ENCODE measurements at places on chromosomes 5 and 9.

DNA sequence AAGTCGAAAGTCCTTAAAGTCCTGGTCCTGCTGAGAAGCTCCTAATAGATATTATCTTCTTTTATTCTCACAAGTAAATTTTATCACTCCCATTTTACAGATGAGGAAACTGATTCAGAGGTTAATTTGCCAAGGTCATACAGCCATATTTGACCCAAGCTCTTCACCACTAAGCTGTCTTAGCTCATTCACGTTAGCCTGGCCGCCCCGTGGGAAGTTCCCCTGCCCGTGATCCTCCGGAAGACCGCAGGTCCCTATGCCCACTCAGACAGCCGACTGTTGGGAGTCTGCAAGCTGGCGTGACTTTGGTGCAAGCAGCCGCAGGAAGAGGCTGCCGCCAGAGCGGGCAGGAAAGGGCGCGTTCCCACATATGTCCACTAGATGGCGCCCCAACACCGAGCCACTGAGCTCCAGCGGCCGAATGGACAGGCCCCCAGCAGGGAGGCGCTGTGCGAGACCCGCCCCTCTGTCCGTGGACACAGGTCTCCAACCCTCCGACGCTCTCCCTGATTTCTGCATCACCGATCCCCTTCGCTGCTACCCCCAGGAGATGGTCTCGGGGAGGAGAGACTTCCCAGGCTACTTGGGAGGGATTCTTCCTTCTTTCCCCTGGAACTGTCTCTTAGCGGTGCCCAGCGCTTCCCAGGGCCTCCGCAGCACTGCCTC, 10.0 kb upstream of the ARAP3 start:
- DNase-seq = peak; percentile 54

DNA sequence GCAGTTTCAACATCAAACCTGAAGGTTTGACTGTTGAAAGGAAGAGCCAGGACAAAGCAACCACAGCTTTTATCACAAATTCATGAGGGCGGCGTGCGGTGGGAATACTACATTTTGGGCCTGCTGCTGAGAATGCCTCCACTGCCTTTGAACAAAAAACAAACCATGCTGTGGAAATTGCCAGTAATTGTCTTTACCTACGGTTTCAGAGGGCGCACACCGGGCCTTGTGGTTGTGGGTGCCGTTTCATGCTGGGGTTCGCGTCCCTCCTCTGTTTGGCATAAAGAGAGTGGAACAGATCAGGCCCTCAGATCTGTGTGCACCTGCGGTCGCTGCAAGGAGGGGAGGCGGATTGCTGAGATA, 27.6 kb upstream of the TCF7 start:
- DNase-seq = no peak

GRCh38 chr5:124126504-124127217, 614.7 kb downstream of the CSNK1G3 start:
- no peak for DNase-seq

GRCh38 chr9:117938086-117938485, 233.9 kb downstream of the TLR4 start:
- DNase-seq = no peak

DNA sequence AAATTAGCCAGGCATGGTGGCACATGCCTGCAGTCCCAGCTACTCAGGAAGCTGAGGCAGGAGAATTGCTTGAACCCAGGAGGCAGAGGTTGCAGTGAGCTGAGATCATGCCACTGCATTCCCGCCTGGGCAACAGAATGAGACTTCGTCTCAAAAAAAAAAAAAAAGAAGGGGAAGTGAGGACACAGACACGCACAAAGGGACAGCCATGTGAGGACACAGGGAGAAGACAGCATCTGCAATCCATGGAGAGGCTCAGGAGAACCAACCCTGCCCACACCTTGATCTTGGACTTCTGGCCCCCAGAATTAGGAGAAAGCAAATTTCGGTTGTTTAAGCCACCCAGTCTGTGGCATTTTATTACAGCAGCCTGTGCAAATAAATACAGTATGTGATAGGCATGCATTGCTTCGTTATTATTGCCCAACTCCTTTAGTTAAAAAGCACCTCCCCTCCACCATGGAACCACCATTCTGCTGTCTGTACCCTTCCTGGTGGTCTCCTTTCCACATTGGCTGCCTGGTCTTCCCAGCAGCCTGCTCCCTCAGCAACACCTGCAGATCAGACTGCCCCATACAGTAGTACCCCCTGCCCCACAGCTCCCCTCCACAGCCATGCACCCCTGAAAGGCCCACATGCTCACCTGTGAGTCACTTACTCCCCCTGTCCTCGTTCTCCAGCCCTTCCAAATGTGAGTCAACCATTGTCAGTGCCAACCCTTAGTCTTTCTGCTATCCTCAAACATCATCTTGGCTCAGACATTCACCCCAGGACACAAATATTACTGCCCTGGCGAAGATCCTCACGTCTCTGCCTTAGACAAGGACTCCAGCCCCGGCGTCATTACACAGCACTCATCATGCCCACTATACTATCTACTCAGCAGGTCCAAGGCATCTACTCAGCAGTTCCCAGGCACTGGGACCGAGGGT, 128.8 kb downstream of the ROR2 start:
- no peak for DNase-seq

GRCh38 chr9:26043431-26043830, 365.2 kb upstream of the TUSC1 start:
- no peak for DNase-seq

DNA sequence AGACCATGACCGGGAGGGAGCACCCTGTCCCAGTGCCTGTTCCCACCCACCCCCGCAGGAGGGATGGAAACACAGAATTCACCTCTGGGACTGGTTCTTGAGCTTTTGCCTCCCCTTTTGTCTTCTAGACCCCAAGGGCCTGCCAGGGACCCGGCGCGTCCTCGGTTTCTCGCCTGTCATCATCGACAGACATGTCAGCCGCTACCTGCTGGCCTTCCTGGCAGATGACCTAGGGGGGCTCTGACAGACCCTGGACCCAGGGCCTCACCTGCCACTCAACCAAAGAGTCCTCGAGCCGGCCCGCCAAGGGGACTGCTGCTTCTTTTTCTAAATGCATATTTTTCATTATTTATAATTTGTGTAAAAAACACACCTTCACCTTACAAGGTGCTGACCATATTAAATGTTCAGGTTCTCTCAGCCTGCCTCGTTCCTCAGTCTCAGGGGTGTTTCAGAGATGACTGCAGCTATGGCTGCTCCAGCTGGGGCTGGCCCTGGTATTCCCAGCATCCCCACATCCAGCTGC, 16.9 kb downstream of the CARD19 start:
- DNase-seq = no peak

GRCh38 chr5:6319116-6319515, 59.2 kb downstream of the MED10 start:
- no peak for DNase-seq

- DNase-seq = no peak
Observed at GRCh38 chr9:31153250-31153840, 1231.1 kb upstream of the ACO1 start.

DNA sequence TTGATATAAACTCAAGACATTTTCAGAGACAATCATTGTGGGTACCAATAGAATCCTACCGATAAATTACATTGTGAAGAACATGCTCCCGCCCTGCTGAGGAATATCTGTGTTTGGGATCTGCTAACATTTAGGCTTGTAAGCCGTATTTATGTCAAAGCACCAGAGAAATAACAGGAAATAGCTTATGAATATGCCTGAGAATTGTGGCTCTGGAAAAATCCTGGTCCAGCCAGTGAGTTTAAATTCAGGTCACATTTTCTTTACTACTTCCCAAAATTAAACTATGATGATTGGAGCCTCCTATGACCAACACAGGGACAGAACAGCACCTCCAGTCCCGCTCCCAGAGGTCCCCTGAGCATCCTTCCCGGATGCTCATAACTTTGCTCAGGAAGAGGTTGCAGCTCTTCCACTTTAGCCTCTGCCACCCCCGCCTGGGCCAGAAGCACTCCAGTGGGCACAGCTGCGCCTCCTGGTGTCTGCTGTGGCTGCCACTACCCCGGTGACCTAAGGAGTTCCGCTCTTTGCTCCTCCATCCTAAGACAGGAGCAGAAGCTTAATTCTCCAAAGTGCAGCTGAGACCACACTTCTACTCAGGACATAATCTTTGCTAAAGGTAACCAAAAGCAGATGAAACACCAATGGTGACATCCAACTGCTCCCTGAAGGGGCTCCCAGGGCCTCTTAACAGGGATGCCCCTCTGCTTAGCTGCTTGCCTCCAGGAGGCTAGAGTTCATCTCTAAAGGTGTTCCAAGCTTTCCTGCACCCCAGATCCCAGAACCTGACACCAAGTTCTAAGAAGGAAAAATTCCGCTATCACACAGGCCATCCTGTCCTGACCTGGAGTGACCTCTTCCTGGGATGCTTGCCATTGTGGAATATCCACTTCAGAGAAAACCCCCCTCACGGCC, 58.8 kb downstream of the SLC1A1 start:
- DNase-seq = no peak

DNA sequence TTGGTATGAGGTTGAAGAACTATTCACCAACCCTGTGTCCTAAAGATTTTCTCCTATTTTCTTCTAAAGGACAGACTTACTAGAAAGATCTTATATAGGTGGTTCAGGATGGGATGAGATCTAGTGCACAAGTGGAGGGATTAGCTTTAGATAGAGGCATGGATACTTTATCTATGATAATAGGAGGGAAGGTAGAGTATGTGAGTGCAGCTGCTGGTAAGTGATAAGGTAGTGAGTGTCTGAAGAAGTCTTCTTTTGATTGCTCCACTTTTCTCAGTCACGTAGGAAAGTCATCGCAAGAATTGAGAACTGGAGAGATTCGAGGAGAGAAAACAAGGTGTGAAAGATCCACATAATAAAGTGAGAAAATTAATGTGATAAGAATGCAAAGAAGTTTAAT, 6.0 kb upstream of the NDUFS4 start:
- no peak for DNase-seq

DNA sequence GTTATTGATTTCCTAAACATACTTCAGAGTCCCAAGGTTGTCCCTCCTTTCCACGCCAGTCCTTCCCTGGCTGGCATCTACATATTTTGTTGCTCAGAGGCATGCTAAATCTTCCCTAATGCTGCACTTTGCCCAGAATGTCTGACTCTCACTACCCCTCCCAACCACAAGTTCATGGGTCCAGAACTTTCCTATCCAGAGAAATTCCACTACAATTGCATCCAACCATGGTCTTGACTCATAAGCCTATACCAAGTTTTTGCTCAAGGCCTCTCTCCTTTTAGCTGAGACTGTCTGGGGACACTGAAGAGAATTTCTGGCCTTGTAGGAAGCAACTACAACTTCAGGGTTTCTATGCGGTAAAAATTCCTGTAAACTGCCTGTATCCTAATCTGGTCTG, 206.3 kb downstream of the BNC2 start:
- DNase-seq = no peak

- DNase-seq = no peak
Observed at GRCh38 chr9:101902051-101902450, 163.6 kb upstream of the GRIN3A start.

- DNase-seq = no peak
Observed at GRCh38 chr5:82747986-82748385, 329.2 kb downstream of the TMEM167A start.

GRCh38 chr5:142181096-142181495, 72.5 kb downstream of the NDFIP1 start:
- DNase-seq = peak; percentile 12

GRCh38 chr5:61162832-61163567, 732 bp upstream of the SMIM15 start:
- DNase-seq = peak; percentile 29

DNA sequence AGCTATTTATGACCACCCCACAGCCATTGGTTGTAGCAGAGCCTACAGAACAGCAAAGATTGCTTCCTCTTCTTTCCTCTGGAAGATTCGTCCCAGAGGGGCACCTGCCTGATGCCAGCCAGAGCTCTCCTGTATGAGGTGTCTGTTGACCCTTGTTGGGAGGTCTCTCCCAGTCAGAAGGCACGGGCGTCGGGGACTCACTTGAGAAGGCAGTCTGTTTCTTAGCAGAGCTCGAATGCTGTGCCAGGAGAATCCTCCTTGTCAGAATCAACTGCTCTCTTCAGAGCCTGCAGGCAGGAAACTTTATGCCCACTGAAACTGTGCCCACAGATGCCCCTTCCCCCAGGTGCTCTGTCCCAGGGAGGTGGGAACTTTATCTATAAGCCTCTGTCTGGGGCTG, 479.5 kb upstream of the IZUMO3 start:
- no peak for DNase-seq

DNA sequence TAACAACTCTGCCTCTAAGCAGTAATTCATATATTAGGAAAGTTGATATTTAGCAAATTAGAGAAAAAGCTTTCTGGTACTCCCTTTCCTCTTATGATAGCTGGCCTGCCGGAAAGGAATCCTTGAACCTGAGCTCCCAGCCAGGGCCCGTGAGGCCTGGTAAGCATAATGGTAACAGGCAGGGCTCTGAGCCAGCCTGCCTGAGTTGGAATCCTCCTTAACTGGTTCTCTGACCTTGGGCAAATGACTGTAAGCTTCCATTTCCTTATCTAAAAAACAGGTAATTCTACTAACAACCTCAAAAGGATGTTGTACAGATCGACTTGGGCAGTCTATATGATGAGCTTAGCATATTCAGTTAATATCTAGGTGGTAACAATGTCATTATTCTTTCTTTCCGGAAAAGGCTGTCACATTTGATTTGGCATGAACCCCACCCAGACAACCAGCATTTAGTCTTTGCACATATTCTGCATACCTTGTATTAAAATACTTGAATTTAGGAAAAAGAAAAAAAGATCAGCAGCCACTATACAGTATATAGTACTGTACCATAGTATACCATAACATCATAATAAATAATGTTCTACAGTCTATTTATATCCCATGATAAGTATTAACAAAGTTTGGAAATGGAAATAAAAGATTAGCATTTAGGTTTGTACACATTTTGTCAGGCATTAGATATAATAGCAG, 55.7 kb upstream of the MAP3K1 start:
- no peak for DNase-seq

DNA sequence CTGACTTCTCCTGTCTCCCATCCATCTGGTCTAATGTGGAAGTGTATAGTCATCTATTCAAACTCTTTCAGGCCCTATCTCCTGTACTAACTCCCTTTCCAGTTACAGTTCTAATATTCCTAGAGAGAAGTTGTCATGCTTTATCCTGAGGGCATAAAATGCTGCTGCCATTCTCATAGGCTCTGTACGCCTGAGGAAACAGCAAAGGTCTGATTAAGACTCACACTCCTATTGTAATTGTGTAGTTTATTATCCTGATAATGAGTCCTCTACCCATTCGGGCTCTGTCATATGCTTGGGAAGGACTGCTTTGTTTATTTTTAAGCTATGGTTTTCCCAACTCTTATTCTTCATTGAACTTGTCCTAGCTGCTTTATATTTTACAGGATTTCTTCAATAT, 290.4 kb downstream of the TMEM38B start:
- no peak for DNase-seq

GRCh38 chr9:122050167-122050566, 42.9 kb downstream of the TTLL11 start:
- no peak for DNase-seq

- DNase-seq = no peak
Observed at GRCh38 chr9:99024959-99025358, 80.0 kb upstream of the TGFBR1 start.

All from NCI-H1105 treated with DMSO at 0.1 percent for 48 hours (cell line).